Coronary artery (tissue), 2 donors: ENCODE measurements at places on chromosomes 3 and 15.

DNA sequence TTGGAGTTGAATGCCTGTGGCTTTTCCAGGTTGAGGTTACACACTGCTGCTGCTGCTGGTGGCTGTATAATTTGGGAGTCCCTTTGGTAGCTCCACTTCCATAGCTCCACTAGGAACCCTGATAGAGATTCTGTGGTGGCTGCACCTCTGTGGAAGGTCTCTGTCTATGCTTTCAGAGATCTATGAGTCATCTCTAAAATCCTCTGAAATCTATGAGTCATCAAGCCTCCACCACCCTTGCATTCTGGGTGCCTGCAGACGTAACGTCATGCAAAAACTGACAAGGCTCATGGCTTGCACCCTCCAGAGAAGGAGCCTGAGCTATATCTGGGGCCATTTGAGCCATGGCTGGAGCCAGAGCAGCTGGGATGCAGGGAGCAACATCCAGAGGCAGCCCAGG is 1037.0 kb upstream of the CFAP20DC start:
- no peak for DNase-seq

DNA sequence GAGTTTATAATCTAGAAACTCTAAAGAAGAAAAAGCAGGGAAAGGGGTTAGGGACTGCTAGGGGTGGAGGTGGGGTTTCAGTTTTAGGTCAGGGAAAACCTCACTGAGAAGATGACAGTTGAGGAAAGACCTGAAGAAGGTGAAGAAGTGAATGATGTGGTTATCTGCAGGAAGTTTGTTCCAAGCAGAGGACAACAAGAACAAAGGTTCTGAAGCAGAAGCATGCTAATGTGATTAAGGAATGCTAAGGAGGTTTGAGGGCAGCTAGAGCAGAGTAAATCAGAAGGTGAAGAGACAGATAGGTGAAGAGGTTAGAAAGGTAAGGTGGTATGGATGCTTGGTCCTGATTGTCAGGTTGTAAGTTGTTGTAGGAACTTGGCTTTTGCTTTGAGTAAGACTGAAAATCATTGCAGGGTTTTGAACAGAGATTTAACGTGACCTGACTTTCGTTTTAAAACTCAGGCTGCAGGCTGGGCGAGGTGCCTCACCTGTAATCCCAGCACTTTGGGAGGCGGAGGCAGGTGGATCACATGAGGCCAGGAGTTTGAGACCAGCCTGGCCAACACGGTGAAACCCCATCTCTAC is 8.6 kb downstream of the OXSR1 start:
- no peak for DNase-seq

DNA sequence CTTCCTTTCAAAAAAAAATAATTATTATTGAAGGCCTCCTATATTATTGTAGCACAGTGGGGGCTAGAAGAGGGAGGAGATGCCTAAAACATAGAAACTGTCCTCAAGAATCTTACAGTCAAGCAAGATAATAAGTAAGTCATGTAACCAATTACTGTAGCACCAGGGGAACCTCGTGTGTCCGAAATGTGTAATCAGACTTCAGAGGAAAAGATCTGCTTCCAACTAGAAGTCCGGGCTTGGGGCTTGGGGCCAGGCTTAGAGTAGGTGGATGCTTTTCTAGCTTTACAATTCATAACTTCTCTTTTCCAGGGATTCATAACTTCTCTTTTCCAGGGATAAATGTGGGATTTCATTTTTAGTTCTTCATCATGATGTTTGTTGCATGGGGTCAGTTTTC is 29.2 kb downstream of the MEIS2 start:
- DNase-seq = no peak

GRCh38 chr3:120772081-120772480 is 29.5 kb downstream of the GTF2E1 start:
- no peak for DNase-seq

DNA sequence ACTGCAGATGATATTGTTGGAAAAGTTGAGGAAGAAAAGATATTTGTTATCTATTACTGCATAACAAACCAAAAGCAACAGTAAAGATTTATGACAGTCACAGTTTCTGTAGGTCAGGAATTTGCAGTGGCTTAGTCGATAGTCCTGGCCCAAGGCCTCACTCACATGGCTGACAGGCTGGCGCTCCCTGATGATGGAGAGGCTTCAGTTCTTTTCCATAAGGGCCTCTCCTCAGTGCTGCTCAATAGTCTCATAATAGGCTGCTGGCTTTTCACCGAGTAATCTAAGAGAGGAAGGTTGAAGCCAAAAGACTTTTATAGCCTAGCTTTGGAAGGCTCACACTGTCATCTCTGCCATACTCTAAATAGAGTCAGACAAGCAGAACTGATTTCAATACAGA is 17.7 kb downstream of the IREB2 start:
- no peak for DNase-seq

- DNase-seq = no peak
Observed at GRCh38 chr3:10365791-10366190, 44.9 kb upstream of the SEC13 start.

DNA sequence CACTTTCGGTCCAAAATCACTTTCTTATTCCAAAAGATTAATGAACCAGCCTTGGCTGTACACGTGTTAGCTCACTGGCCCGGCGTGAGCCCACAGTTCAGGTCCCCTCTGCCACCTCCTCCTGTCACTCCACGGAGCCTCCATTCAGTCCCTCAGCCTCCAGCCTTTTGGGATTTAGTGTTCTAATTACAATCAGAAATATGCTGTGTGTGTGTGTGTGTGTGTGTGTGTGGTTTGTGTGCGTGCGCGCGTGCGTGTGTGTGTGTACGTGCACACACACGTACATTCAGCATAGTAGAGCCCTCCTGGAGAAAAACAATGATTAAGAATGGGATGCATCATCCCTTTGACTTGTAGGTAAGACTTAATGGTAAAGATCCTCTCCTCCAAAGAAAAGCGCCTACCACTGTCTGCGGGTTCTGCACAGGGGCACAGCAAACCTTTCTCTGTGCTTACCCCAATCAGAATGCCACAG is 801 bp downstream of the CA12 start:
- no peak for DNase-seq

DNA sequence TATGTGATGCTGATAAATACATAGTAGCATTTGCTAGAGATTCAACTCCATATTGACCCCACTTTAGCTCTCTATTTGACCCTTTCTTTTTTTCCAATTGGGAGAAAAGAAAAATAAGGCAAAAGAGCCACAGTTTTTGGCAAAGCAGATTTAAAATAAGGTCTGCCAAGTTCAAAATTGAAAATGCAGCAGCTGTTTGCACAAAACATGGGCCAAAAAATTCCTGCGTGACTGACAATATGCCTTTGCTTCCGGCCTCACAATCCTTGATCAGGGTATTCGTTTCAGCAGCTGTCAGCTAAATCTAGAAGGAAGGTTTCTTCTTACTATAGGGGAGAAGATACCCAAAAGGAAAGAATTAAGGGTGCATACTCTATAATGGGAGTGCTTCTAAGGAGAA is 563.5 kb upstream of the CCDC54 start:
- DNase-seq = no peak

GRCh38 chr3:63975723-63976122 is 47.6 kb downstream of the PSMD6 start:
- DNase-seq = no peak

- no peak for DNase-seq
Observed at GRCh38 chr3:71372911-71373637, 210.5 kb downstream of the FOXP1 start.
